ENCODE measurements at places on chromosomes 11 and 22. TPM values are rescaled to one million over a fixed set of nuclear protein-coding genes. Genes with fewer than 3 reads are reported as not detected.

- no peak for DNase-seq
Observed at GRCh38 chr22:24954114-24954463, 1.6 kb downstream of the KIAA1671 start.

GRCh38 chr11:47979378-47980087 is 826 bp upstream of the PTPRJ start:
- DNase-seq, result no peak

DNA sequence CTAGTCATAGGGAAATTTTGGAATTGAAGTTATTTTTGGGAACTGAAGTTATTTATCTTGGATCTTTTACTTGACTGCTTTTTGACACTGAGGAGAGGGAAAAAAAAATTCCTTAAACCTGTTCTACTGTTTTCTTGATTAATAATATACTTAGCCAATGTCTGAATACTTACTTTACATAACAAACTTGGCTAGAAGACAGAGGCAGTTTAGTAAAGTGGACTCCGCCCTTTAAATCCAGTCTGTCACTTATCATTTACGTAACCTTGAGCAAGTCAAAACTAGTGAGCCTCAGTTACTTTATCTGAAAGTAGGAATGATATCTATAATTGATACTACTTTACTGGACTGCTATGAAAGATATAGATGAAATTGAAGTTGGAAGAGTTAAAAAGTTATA is 19.5 kb downstream of the CTSC start:
- DNase-seq, result no peak

- DNase-seq, result peak; percentile 52
Observed at GRCh38 chr22:19889951-19890350, 35.3 kb upstream of the GNB1L start.

GRCh38 chr22:49192857-49193250 is 634.8 kb downstream of the BRD1 start:
- no peak for DNase-seq

- no peak for DNase-seq
Observed at GRCh38 chr11:114705280-114706024, 27.1 kb downstream of the NXPE2 start.

DNA sequence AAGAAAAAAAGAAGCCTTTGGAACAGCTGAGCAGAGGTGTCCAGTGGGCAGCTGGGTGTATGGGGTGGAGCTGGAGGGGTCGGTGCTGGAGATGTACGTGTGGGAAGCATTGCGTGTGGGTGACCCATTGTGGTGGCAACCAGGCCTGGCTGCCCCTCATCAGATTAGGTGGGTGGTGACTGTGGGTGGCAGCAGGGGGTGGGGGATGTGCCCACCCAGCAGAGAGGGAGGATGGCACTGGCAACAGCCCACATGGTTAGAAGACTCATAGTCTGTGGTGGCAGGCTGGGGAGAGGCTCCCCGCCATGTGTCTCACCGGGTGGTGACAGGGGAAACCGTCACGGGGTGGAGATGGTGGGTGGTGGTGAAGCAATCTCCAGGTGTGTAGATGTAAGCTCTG is 27.6 kb downstream of the TP53I11 start:
- peak; percentile 47 for DNase-seq

- DNase-seq, result no peak
Observed at GRCh38 chr22:48741540-48741939, 1086.1 kb downstream of the BRD1 start.

GRCh38 chr11:8020244-8020597 is 33.1 kb downstream of the EIF3F start:
- DNase-seq, result no peak

DNA sequence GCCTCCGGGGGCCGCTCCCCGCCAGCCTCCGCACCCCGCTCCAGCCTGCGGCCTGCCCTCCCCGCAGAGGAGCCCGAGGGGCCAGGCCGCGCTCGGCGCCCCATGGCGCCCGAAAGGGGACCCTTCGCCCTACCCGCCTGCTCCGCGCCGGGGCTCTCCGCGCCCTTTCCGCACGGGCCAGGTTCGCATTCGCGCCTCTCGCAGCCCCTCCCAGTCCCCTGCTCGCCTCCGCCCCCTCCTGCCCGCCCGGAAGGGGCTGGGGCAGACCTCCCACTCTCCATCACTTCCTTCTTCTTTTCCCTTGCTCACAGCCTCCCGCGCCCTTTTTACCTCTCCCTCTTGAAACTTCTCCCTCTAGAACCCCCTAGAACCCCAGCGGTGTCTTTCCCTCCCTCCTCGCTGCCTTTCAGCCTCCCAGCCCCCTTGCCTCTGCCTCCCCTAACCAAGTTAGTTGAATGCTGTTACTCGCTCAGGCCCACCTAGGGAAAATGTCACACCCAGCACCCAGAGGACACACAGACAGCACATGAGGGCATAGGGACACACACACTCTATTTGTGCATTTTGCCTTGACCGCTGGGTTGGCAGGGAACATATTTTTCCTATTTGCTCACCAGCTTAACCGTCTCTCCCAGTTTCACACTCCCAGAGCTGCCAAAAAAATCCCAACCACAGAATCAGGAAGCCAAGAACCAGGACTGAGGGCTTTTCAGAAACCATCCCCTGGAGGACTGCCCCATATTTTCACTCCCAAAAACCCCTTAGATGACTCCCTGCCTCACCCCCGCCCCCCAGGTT is at the start of gene SLC43A3:
Gene SLC43A3 (minus strand): TSS at position 193 of the 798 bp plus-strand sequence. CDS start 949 bp downstream, outside the sequence.
- peak; percentile 88 for DNase-seq

GRCh38 chr22:17742527-17742902 is 31.8 kb downstream of the BID start:
- peak; percentile 74 for DNase-seq

DNA sequence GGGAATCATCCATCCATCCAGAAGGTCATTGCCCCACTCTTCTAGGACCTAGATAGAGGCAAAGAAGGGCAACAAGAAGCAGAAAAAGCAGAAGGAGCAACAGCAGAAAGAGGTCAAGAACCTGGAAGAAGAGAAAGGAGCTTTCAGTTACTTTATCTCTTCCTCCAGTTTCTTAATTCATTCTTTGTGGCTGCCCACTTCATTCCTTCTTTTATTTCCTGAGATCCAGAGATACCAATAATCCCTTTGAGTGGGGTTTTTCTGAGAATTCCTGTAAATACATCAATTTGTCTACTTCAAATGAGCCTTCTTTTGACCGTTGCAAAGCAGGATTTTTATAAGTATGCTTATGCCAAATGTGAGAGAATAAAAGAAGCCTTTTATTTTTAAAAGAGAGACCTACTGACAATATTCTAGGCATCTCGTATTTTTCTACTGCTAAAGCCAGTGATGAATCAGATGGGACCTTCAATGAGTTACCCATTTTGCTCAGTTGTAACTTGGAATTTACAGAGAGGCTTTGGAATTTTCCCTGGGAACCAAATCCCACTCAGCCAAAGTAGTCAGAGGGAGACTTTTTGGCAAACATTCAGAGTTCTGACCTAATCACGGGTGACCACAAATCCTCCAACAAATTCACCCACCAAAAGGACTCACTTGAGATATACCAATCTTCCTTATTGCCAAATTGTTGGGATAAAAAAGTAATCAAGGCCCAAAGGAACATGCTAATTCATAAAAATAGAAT is 54.9 kb downstream of the ZC3H12C start:
- DNase-seq, result no peak

- DNase-seq, result peak; percentile 76
Observed at GRCh38 chr22:32623943-32624342, 149.3 kb downstream of the FBXO7 start.

DNA sequence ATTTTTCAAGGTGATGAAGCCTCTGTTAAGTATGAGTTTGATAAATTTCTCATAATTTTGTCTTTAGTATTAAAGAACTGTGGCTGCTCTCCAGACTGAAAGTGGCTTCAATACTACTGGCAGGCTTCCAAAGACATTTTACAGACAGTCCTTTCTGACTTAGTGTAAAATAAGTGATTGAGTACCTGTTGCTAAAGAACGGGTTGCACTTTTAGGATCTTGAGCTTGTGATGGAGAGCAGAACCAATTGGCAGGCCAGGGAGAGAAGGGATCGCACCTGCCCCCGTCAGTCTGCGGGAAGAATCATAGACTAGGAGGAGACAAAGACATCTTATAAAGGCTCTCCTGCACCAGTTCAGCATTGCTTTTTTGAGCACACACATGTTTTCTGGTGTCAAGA is 4.4 kb downstream of the NCAM1 start:
- DNase-seq, result no peak

DNA sequence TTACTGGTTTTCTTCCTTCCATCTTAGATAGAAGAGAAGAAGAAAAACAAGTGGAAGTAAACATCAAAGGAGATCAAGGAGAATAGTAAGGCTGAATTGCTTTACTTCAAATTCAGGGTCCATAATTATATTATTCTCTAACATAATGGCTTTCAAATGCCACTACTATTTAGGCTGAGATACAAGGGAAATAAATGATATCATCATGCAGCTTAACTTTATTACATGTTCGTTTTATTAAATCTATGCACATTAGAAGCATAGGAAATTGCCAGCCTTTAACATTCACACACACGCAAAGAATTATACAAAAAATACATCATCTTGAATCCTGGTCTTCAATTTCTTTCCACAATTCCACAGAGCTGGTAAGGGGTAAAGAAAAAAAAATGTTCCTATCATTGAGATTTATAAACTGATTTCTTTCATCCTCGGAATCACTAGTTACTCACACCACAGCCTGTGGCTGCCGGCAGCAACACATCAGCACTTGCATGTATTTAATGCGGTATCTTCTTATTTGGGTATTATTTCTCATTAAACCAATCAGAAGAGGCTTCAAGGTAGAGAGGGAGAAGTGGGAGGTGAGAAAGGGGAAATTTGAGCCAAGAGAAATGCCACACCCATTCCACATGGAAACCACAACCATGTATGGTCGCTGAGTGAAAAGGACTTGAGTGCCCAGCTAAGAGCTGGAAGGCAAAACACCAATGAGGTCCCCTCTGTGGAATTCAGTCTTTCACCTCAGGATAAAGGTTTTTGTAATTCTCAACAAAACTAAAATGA is 26.3 kb downstream of the SYTL2 start:
- DNase-seq, result no peak

DNA sequence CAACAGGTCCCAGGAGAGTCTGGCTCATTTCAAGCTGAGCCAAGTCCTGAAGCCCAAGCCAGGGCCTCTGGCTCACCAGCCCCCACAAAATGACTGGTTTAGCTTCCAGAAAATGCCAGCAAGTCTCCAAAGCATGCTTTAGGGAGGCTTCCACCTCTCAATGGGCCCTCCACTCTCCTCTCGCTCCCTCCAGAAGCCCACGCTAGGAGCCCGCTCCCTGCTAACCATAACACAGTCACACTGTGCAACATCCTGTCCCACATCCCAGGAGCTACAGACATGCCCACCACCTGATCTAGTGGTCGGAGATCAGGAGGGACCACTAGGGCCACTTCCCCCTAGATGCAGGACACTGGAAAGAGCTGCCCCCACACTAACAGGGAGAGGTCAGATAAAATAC is 6.9 kb downstream of the SULT4A1 start:
- DNase-seq, result no peak

DNA sequence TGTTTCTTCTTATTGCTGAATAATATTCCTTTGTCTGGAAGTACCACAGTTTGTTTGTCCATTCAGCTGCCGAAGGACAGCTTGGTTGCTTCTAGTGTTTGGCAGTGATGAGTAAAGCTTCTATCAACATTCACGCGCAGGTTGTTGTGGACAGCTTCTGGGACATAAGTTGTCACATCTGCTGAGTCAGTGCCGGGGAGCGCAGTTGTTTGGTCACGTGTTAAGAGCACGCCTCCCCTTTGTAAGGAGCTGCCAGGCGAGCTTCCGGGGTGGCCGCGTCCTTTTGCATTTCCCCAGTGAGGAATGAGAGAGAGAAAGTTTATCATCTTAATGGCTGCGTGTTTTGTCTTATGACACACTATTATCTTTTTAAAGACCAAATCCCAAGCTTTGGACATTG is 30.3 kb downstream of the SAMM50 start:
- DNase-seq, result no peak

DNA sequence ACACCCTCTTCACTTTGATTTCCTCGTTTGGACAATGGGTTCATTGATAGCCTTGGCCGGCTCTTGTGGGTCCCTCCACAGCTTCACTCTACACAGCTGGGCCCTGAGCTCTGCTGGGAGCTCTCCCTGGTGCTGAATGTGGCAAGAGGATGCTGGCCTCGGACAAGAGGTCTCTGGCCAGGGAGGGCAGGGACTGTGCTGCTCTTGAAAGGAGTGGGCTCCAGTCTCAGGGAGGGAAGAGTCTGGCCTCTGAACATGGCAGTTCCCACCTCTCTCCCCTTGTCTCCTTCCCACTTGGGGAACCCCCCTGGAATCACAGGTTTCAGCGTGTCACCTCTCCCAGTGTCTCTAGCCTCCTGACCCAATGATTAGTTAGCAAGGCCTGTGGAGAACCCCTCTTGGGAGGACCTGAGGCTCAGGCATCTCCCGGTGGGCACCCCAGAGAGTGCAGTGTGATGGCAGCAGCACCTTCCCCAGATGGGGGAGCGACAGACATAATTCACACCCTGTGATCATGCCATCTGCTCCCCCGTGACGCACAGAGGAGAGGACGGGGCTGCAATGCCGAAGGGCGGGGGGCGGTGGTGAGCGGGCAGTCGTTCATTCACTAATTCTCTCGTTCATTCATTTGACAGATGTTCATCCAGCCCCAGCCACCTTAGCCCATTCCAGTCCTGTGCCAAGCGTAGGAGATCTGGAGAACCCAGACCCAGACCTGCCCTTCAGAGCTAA is 2.8 kb upstream of the CABP7 start:
- no peak for DNase-seq

DNA sequence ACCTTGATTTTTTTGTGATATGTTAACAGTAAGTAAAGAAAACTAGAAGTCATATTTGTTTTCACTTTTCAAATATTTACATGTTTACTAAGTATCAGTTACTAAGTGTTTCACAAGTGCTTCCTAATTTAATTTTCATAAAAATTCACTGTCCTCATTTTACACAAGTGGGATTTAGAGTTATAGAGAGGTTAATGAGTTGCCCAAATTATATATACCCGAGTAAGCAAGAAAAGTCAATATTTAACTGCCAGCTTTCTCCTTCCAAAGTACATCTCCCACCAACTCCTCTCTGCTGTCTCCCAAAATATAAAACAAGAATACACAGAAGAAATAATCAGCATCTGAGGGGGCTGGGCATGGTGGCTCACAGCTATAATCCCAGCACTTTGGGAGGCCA is 896.7 kb upstream of the ANO3 start:
- no peak for DNase-seq

Gene CCDC89
- 0.22 TPM for total RNA-seq

Gene TRIM51
- not detected for total RNA-seq

Gene AQP11
- total RNA-seq, result 0.78 TPM

Gene SLC5A4
- total RNA-seq, result not detected

Gene APOA5
- not detected for total RNA-seq

Gene YDJC
- total RNA-seq, result 5.4 TPM

Gene ANO5
- 59.1 TPM for total RNA-seq

Gene APOBEC3A
- 0.78 TPM for total RNA-seq

Gene OR9G1
- total RNA-seq, result not detected

Gene OR52N4
- not detected for total RNA-seq
